ENCODE measurements at places on chromosomes 4 and X.

DNA sequence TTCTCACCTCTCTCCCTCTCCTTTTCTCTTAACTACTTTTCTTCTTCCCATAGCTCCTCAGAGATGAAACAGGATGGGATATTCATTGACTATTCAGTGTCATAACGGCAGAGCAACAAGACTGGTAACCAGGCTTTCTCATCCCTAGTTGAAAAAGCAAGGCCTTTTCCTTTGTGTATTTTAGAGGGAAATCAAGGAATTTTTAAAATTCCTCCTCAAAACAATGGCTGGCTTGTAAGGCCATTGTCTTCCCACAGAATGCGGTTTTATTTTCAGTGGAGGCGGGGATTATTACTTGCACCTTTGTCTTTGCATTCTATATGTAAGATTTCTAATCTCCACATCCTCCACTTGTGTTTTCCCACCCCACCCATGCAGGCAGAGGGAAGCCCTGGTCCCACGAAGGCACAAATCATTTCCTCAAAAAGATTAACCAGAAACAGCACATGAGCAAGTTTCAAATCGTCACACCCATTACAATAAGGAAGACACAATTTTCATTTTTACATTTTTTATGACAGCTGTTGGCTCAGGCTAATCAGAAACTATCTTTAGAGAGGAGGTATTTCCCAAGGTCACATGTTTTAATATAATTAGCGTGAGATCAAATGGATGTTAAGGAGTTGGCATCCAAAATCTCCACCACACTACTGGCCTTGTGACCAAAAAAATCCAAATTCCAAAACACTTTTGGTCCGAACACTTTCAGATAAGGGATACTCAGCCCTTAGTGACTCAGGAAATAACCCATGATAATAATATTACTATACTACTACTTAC, 53.0 kb upstream of the KDR start:
- DNase-seq: no peak

- DNase-seq: no peak
Observed at GRCh38 chr4:15031993-15032675, 29.9 kb downstream of the CPEB2 start.

DNA sequence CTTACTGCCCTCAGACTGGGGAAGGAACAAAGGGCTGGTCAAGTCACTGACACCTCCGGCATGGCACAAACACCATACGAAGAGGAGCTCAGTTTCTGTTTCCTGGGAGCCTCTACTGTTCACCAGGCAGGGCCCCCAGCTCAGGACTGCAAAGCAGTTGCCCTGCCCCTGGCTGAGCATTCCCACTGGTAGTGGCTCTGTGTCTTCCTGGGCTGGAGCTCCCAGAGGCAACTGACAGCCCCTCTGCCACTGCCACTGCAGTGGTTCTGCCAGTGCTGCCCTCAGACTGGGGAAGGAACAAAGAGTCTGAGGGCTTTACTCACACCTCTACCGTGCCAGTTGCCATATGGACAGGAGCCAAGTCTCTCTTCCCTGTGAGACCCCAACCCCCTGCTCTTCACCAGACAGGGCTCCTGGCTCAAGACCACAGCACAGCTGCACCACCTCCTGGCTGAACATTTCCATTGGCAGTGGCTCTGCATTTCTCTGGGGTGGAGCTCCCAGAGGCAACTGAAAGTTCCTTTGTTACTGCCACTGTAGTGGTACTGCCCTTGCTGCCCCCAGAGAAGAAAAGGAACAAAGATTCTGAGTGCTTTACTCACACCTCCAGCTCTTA, 67.9 kb downstream of the SMARCA5 start:
- no peak for DNase-seq

- DNase-seq: no peak
Observed at GRCh38 chr4:102824398-102824797, 3.0 kb downstream of the UBE2D3 start.

DNA sequence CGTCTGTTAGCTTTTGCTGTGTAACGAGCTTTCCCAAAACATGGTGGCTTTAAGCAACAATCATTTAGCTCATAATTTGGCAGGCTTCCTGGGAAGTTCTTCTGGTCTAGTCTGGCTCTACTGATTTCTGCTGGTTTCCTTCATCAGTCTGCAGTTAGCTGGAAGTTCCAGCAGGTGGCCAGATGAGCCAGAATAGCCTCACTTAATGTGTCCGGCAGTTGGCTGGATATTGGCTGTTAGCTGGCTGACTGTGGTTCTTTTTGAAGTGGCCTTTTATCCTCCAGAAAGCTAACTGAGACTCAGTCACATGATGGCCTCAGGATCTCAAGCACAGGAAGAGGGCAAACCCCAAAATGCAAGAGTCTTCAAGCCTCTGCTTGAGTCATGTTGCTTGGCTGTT, 34.9 kb downstream of the FTHL17 start:
- DNase-seq: no peak

GRCh38 chrX:10936976-10937375, 174.2 kb upstream of the HCCS start:
- no peak for DNase-seq

DNA sequence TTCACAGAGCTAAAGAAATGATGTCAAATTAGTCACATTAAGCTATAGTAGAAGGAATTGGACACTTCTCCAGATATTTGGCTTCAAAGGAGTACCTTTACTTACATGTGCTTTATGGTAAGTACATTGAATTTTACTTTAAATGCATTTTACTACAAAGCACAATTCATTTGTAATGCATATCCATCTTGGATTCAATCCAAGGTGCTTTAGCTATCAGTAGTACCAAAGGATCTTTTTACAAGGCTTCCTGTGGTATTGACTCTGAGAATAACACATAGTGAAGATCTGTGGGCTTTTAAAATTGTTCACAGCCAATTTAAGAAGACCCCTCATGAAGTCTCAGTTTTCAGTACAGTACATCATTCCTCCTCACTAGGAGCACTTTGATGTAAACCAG, 13.2 kb downstream of the THAP6 start:
- DNase-seq: no peak

DNA sequence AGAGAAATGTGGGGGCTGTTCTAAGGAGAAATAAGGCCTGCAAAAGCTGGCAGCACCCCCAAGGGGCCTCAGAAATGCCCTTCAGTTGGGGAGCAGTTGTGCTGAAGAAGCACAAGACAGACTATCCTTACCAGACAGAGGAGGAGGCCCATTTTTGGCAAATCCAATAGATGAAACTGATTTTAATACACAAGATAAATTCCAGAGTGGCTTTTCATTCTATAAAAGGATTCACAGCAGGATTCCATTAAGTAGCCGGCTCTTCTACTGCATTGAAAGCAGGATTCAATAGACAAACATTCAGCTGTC, 8.1 kb downstream of the SEPTIN6 start:
- DNase-seq: no peak

GRCh38 chr4:100632163-100632562, 114.3 kb upstream of the EMCN start:
- no peak for DNase-seq

DNA sequence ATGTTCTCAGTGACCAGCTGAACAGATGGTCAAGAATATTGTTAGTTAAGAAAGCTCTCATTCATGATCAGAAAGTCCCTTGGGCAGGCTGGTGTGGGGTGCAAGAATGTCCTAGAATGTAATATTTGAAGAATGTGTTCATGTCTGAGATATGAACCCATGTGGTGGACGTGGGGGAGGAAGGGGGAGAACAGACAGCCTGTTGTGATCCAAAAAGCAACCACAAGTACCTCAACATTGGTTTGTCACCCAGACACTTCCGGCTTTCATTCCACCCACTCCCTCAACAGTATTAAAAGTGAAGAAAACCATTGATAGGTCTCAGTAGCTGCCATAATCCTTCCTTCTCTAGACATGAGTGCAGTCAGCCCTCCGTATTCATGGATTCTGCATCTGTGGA, 82.2 kb downstream of the MAML3 start:
- DNase-seq: peak; percentile 44

DNA sequence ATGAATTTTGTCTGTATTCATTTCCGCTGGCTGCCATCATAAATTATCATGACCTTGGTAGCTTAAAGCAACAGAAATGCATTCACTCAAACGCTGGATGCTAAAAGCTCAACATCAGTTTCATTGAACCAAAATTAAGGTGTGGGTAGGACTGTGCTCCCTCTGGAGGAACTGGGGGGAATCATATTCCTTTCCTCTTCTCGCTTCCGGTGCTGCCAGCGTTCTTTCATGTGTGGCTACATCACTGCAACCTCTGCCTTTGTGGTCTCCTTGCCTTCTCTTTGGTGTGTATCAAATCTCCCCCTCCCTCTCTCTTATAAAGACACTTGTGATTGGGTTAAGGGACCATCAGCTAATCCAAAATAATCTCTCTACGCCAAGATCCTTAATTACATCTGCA, 39.5 kb downstream of the NEIL3 start:
- DNase-seq: no peak

DNA sequence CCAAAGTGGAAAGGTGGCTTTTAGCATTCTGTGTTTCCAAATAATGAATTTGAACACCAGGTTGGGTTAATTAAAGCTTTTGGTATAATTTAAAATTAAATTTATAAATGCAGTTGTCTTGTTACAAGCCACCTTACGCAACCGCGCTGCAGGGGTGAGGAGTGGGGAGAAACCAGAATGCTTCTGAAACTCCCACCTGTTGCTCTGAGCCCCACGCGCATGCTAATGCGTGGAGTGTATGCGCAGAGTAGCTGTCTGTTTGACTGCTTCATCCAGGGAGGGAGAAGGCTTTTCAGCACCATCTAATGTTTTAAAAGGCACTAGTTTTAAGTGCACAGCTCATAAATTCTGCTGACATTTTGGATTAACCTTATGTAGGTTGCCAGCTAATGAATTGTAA, 12.5 kb downstream of the OGT start:
- no peak for DNase-seq

DNA sequence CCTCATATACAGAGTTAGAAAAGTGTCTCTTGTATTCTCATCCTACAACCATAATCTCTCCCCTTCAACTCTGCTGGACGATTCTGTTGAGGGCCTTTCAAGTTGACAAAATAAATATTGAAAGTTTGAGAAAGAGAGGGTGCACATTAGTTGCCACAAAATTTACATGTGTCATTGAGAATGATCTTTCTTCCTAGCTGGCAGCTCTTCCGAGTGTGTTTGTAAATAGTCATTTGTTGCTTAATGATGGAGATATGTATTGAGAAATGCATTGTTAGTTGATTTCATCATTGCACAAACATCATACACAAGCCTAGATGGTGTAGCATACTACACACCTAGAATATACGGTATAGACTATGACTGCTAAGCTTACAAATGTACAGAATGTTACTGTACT, 632.8 kb upstream of the AMOT start:
- no peak for DNase-seq

DNA sequence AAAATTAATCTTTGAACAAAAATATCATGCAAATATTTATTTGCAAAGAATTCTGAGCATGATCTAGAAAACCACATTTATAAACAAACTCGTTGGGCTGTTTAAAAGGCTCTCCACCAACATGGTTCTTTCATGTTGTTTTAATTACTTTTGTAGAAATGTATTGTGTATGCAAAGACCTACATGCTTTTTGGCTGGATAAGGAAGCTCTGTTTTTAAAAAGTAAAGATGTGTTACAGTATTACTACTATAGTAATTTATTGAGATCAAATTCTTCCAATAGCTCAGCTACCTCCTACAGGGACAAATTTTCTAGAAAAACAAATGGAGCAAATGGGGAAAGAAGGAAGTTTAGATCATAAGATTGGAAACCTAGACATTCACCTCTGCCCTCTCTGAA, 177.5 kb upstream of the TTC29 start:
- DNase-seq: no peak
